Stimulated activated CD4-positive, alpha-beta T cell treated with anti-CD3 and anti-CD28 coated beads, Interleukin-1b, Interleukin-23, amount 100 ng/mL, for 1 hour (primary cell): ENCODE measurements at places on chromosomes 7 and 10.

DNA sequence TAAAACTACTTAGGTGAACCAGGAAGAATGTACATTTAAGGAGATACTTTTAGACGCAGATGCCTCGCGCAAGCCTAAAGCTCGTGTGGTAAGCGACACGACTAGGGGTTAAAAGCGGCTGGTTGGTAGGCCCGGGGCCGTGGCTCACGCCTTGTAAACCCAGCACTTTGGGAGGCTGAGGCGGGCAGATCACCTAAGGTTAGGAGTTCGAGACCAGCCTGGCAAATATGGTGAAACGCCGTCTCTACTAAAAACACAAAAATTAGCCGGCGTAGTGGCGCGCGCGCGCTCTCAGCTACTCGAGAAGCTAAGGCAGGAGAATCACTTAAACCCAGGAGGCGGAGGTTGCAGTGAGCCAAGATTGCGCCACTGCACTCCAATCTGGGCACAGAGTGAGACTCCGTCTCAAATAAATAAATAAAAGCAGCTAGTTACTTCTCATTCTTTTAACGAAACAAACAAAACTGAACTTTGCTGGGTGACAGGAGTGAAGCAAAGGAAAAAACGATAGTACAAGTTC, 879 bp downstream of the NUDT5 start:
- no peak for DNase-seq

DNA sequence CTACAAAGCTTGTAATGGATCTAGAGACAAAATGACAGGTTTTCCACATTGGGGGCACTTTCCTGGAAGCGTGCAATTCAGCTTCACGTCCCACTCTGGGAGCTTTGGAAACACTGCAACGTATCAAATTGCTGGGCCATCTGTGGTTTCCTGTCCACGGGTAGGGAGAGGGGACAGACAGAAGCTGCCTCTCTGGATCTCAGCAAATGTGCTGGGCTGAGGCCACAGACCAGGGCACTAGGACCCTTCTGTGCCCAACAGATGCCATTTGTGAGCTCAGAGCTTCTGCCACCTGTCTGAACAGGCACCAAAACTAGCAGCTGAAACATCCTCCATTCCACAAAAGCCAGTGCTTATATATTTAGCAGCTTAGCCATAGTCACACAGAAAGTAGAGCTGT, 40.9 kb upstream of the FRMD4A start:
- DNase-seq: no peak

DNA sequence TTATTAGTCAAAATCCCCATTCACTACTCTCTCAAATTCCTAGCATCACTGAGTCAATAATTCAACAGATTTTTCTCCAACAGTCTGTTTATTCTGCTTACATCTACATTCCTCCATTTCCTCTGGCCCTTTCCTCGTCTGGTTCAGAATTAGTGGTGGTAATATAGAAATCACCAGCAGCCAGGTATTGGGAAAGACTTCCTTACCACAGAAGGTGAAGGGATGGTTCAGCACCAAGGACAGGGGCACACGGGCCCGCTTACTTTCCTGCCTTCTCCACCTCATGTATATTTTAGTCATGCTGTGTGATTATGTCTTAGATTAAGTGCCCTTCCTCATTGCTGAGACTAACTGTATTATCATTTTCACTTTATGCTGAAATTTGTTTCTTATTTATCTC, 70.4 kb upstream of the APBB1IP start:
- DNase-seq: no peak

GRCh38 chr7:2326951-2327350, 12.7 kb upstream of the SNX8 start:
- DNase-seq: no peak

DNA sequence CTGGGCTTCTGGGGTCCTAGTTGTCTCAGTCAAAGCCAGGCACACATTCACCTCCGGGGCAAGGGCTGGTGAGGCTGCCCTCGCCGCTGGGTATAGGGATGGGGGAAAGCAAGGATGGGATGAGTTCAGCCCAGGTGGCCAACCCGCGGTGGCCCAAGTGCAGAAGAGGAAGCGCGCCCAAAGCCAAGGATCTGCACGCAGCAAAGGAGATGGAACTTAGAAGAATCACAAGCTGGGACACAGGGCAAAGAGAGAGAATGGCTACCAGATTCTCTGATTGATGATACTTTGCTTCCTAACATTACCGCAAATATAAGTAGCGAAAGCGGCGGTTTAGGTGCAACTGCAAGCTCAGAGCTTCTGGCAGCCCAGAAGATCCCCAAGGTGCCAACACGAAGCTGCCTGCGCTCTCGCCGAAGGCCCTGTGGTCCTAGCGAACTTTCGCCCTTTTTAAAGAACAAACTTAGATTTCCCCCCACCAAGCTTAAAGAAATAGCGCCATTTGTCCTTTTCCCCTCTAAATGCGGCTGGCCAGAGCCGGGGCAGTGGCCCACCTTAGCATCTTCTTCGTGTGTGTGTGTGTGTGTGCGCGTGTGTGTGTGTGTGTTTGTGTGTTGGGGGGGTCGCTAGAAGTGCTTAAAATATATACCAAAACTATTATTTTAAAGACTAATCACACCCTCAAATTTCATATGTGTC, 927 bp upstream of the MKX start:
- no peak for DNase-seq

- DNase-seq: no peak
Measured at GRCh38 chr10:129079705-129080104, 387.3 kb upstream of the MGMT start.

DNA sequence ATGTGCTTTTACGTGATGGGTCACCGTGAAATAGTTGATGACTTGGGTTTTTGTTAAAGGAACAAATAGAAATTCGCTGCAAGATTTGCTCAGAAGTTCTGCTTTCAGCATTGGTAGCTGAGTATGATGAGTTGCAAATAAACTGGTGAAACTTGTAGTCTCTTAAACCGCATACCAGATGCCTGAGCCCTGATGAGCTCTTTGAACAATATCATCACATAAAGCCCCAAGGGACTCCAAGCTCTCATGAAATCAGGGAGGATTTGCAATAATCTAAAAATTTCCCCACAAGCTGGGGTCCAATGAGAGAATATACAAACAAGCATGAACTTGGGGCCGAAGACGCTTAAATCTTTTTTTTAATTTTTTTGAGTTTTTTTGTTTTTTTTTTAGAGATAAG, 312.4 kb downstream of the CALN1 start:
- no peak for DNase-seq

DNA sequence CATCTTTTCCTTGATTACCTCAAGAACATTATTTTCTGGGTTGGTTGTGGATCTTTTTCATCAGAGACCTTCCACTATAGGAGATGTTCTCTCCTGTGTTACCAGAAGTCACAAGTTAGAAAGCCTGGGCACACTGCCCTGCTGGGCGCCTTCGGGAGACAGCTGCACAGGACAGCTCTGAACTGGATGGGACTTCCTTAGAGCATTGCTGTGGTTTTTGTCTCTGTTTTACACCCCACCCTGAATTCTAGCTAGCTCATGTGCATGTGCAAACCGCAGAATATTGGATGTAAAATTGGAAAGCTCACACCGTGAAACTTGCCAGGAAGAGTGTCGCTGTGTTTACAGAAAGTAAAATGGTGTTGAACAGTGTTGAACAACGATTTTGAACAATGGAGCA, 54.4 kb upstream of the SEC61G start:
- no peak for DNase-seq

DNA sequence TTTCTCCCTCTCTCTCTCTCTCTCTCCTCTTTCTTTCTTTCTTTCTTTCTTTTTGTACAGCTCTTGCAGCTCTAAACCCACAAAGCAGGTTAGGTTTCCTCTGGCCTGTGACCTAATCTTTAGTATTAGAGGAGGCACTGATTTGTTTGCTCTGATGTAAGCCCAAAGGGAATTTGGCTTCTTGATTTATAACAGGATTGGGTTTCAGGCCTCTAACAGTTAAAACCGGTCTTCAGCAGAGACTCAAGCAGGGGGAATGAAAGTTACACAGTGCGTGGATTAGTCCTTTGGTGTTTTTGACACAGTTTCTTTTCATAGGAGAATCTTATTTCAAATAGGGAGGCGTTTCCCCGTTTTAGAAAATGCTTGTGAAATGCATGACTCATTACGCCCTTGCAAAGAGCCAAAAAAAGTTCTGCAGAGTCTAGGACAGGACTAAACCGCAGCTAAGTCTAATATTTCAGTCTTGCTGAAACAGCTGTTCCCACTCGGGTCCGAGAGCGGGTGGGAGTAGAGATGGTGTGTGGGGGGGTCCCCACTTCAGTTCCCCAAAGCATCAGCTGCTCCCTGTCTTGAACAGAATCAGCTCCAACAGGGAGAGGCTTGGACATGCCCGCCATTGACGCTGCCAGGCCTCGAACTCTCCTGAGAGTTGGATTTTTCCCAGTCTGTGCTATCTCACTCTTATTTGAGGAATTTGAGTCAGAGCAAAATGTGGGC, 296.5 kb upstream of the PITRM1 start:
- no peak for DNase-seq

DNA sequence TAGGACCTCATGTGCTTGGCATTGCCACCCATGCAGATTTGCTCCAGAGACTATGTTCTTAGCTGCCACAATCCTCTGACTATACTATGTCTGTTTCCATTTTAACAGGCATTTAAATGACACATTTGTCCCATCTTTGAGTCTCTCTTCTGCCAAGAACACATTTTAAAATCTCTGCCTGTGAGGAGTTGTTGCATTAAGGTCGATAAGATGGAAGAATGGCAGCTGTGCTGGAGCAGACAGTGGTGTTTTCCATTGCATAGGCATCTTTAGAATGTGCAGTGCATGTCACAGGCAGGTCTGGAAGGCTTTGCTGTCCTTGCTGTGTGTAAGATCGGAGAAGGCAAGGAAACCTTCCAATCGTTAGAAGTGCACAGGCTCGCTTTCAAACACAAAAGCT, 70.9 kb upstream of the CELF2 start:
- DNase-seq: no peak

DNA sequence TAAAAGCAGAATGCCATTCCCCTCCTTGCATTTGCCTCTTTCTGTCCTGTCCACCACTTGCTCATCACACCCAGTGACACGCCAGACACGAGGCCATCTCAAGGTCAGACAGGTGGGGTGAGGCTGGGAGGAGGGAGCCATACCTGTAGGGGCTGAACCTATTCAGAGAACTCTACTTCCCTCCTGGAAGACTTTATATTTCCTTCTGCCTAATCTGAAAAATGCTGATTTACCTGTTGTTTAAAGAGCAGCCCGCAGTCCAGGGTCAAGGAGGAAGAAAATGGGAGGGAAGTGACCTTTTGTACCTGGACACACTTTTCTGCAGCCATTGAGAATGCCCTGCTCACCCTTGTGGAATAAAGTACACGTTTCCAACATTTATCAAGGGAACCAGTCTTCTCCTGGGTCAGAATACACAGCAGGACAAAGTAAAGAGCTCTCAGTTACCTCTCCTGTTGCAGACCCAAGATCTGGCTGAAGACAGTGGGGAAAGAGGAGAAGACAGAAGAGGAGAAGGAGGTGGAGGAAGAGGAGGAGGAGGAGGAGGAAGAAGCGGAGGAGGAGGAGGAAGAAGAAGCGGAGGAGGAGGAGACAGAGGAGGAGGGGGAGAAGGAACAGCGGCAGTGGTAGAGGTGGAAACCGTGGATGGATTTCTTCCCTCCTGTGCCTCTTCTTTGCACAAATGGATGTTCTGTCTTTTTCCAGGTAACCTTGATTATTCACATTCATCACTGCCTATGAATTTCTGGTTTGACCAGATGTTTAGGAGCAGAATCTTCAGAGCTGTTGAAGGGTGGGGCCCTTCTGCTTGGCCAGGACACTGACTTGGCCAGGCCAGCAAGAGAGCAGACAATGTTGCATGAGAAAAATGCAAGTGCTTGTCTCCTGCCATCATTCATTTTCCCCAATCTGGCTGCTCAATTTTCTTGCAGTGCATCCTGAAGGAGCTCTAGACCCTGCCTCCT, 1.2 kb upstream of the BLNK start:
- no peak for DNase-seq

GRCh38 chr10:78853864-78854263, 214.9 kb upstream of the ZMIZ1 start:
- no peak for DNase-seq

GRCh38 chr7:41351091-41351490, 351.8 kb downstream of the INHBA start:
- no peak for DNase-seq
